ENCODE measurements at places on chromosomes 11 and 22. TPM values are rescaled to one million over a fixed set of nuclear protein-coding genes. Genes with fewer than 3 reads are reported as not detected.

- no peak for DNase-seq
Measured at GRCh38 chr22:47190957-47191670, 428.7 kb downstream of the TBC1D22A start.

GRCh38 chr11:134126217-134126822, 57.4 kb downstream of the JAM3 start:
- no peak for DNase-seq

DNA sequence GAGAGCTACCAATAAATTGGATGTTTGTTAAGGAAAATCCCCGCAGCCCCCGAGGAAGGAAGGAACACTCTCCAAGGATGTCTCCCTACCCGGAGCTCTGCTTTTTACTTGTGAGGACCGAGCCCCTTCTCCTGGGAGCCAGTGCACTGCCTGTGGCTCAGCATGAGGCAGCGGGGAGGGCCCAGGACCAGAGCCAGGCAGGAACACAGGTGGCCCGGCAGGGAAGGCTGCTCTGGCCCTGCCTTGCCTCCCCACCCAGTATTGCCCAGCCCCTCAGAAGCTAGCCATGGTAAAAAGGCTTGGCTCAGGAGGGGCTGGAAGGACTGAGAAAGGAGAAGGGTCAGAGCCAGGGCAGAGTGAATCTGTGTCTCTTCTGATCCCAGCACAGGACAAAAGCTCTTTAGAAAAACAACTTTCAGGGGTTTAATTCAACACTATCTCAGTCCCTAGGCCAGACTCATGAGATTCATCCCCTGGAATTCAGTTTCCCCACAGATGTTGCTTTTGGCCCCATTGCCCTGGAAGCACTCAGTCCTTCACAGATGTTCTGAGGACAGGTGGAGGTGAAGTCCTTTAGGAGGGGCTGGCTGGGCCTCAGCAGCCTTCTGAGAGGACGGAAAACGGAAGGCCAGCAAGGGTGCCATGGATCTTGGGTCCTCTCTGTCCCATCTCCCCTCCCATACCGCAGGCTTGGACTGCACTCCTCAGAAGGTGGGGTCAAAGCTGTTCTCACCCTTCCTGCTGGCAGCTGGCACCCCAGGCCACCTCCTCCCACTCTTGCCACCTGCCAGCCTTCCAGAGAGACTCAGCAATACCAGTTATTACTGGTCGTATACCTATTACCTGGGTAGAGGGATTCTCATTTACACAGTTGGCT, 318.9 kb downstream of the NTM start:
- DNase-seq = no peak

DNA sequence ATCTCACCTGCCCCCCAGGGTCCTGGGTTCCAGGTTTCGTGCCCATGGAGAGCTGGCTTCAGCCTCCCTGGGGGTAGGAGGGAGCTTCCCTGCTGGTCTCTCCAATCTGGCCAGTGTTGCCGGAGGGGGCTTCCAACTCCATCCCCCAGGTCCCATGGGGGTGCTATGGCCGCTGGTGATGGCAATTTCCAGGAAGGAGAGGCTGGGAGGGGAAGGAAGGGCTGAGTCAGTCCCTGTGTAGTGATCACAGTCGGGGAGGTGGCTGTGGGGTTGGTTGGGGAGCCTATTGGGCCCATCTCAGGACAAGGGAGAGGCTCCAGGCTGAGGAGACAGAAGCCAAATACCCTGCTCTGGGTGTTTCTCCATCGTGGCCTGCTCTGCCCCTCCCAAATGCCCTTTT, 5.7 kb upstream of the CDC42EP2 start:
- DNase-seq = no peak

DNA sequence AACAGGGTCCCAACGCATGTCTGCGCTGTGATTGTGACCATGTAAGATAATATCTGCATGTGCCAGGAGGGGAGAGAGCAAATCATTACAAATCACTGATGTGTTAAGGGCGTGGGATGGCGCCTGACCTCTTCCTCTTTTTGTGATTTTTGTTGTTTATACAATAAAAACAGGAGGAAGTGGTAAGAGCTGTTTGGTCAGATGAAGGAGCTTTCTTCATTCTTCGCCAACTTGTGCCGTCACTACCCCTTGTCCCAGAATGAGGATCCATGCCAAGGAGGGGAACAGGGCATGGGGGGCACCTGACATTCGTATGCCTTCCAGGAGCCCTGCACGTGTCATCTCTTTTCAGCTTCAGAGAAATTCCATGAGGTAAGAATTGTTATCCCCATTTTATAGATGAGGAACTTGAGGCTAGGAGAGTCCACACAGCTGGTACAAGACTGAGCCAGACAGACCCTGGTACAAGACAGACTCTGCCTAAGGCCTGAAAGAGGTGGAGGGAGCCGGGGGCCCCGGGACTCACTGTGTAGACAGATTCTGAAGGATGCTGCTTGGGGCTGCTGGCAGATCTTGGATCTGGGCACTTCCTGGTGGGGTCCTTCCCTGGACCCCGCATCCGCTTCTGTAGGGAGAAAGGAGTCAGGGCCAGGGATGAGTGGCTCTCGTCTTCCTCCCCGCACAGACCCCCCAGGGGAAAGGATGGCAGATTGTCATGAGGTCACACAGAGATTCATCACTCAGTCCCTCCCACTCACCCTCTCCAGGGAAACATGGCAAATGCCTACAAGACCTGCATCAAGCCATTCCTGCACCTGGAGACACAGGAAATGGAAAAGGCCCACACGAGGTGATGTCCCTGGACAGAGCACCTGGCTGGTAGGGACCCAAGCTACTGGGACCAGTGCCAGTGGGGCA, 34.6 kb downstream of the NFAM1 start:
- DNase-seq = no peak

The SMIM38 gene
- 0.30 TPM for total RNA-seq

The MS4A15 gene
- not detected for total RNA-seq

The KRTAP5-7 gene
- total RNA-seq = not detected

Measured in SJCRH30 (cell line).